GM19239 (cell line): ENCODE measurements at places on chromosomes 16 and 17.
A peak's percentile ranks its signal among the peaks of the same experiment; 100 is the strongest.

- DNase-seq: no peak
These were observed 8.7 kb downstream of the THRA start for GRCh38 chr17:40071313-40072039.

- DNase-seq: no peak
These were observed 102.6 kb downstream of the WSCD1 start for GRCh38 chr17:6172642-6173330.

- DNase-seq: no peak
These were observed 11.2 kb upstream of the TRIM25 start for GRCh38 chr17:56925088-56925487.

DNA sequence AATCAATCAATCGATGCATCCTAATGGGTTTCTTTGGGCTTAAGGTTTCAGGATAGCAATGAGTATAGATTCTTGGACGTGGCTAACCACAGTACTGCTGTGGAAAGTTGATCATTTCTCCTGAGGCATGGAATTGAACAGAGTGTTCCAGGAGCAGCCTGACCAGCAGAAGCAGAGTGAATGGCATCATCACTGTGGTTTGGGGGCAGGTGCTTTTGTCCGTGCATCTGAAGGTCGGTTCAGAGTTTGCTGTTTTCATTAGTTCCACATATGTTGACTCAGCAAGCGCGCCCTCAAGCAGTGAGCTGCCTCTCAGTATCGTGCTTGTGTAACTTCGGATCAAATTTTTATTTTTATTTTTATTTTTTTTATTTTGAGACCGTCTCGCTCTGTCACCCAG, 24.9 kb downstream of the KIAA0513 start:
- DNase-seq: no peak

- DNase-seq: no peak
These were observed 1738.2 kb downstream of the TP53TG3F start for GRCh38 chr16:35197656-35198055.

- DNase-seq: no peak
These were observed 416 bp downstream of the METTL26 start for GRCh38 chr16:635573-636205.

- DNase-seq: no peak
These were observed 104.3 kb upstream of the HLF start for GRCh38 chr17:55160501-55160900.

GRCh38 chr17:74870512-74870911, 2.3 kb downstream of the FDXR start:
- DNase-seq: no peak

- no peak for DNase-seq
These were observed 13.5 kb downstream of the CDIPT start for GRCh38 chr16:29849505-29849904.

- no peak for DNase-seq
These were observed 10.0 kb downstream of the SPOP start for GRCh38 chr17:49667854-49668253.

DNA sequence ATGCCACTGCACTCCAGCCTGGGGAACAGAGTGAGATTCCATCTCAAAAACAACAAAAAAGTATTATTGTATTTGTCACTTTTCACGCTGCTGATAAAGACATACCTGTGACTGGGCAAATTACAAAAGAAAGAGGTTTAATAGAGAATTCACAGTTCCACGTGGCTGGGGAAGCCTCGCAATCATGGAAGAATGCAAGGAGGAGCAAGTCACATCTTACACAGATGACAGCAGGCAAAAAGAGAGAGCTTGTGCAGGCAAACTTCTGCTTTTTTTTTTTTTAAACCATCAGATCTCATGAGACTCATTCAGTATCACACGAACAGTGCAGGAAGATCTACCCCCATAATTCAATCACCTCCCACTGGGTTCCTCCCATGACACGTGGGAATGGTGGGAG, 41.5 kb upstream of the ETV4 start:
- no peak for DNase-seq

DNA sequence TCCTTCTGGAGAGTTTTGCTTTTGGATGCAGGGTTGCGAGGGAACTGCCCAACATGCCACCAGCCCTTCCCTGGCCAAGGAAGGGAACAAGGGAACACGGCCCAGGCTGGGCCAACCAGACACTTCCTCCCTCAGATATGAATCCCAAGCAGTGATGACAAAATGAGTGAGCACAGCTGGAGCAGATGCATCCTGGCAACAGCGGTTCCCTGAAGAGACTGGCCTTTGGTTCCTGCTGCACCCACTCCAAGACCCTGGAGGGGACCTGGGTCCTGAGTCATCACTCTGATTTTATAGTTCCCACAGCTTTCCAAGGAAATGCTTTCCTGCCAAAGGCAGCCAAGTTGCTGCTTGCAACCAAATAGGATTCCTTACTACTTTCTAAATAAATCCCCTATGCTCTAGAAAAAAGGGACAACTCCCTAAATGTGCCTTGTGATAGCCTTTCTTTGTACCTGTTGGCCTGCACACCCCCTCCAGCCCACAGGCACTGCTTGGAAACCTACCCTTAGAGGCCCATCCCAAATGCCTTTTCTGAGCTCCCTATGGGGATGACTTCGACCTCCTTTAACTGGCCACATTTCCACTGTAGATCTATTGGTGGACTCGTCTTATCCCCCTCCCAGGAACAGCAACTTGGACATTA, 5.3 kb downstream of the ST3GAL2 start:
- no peak for DNase-seq

DNA sequence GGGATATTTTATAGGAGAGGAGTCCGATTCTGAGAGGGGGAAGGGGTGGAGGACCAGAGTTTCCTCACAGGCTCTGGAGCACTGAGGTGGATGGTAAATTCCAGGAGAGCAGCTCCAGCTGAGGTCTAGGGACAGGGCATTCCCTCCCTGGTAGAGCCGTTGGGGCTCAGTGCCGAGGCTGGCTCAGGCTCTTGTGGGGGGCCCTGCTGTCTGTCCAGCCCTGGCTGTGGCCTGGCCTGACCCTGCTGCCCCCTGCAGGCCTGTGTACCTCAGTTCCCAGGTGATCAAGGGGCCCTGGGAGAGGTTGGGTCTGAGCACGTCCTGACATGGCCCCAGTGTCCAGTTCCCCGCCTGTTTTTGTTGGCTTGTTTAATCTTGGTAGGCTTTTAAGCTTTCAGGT, 16.8 kb downstream of the ZNF750 start:
- no peak for DNase-seq

GRCh38 chr17:60993497-60993896, 315.8 kb downstream of the BCAS3 start:
- no peak for DNase-seq

- DNase-seq: no peak
These were observed 108.3 kb downstream of the YPEL2 start for GRCh38 chr17:59439741-59440211.

DNA sequence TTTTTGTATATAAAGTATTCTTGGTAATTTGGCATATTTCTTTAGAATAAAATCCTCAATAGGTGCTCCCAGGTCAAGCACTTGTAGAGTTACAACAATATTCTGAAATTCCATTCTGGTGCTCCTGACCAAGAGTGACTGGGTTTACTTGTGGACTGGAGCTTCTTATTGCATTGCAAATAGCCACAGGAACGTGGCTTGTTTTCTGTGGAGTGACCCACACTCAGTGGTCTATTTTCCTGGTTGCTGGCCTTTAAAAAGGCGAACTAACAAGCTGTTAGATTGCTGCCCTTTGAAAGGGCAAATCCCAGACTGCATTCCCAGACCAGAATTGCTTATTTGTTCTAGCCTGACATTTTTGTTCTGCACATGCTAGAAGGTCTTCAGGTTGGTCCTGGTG, 658.8 kb upstream of the GOT2 start:
- DNase-seq: no peak

- no peak for DNase-seq
These were observed 2.6 kb upstream of the KRT36 start for GRCh38 chr17:41492351-41492750.

DNA sequence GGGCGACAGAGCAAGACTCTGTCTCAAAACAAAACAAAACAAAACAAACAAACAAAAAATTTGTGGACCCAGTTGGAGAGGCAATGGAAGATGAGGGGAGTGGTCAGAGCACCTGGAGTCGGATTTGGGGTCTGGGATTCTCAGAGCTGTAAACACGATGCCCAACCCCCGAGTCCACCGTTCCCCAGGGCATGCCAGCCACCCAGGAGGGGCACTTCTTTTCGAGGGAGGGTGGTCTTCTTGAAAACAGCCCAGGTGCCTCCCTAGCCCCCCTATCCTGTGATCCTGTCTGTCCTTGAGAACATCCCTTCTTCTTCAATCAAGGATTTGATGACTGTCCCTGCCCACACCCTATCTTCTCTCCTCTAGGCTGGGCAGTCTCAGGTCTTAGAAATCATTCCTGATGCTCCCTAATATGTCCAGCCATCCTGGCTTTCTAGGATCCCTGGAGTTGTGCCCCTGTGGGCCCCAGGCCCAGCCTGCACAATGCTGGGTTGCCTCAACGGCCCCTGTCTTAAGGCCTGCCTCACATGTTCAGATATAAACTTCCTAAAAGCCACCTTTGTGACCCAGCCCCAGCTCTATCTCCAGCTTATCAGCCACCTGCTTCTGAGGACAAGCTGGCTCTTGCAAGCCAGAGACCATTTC, 3.1 kb upstream of the SLC13A2 start:
- DNase-seq: no peak

- no peak for DNase-seq
These were observed 522 bp downstream of the NAGS start for GRCh38 chr17:44004761-44005526.

DNA sequence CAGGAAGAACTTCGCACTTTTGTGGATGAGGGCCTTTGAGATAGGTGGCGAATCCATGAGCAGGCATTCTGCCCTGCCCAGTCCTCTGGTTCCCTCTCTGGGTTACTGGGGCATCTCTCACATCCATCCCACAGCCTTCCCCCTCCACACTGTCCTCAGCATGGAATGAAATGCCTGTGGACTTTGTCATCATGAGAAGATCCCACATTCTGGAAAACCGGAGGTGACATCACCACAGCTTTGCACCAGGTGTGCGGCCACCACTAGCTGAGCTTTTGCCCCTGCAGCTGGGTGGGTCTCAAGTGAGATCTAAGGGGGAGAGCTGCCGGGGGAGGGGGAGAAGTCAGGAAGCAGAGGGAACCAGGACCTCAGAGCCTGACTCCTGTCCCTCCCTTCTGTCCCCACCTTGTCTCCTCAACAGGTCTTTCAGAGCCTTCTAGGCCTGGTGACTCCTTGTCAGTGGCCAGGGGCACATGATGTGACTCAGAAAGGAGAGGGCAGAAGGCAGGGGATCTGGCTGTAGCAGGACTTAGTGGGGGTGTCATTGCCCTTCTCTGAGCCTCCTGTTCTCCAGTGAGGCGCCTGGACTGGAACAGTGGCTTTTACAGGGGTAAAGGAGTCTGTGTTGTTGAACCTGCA, 40.0 kb upstream of the DLX4 start:
- no peak for DNase-seq

GRCh38 chr17:3594051-3594800, 15.0 kb downstream of the TRPV1 start:
- no peak for DNase-seq

GRCh38 chr16:20507280-20507679, 56.0 kb downstream of the ACSM2A start:
- no peak for DNase-seq

- DNase-seq: peak; percentile 94
These were observed at the start of gene ALG1 for GRCh38 chr16:5071681-5072333. Gene ALG1, plus strand, starts transcription at chr16:5071843. Its CDS starts 7 bp downstream, at chr16:5071850.

DNA sequence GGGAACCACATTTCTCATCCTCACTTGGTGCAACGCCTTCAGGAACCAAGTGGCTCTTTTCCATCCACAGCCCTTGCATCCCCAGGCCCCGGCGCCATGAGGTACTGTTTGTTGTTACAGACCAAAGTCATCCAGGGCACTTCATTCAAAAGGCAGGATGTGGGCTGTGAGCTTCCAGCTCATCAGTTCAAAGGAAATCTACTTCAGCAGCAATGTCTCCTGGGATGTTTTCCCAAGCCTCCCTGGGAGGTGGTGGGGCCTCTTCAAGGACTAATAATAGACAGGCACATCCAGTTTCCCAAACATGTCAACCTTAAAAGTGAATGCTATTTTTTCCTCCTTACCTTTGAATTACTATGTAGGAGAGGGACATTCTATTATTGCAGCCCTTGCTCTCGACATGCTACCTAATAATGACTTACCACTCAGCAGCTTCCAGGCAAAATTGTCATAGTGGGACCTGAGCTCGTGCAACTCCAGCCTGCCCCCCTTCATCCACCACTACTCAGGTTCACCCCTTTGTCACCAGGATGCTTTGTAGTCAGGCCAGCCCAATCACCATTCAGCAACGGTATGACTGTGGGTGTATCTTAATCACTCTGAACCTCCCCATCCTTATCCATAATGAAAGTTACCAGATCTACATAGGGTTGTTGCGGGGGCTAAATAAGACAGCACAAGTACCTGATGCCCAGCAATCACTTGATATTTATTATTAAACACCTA, 1.7 kb upstream of the PRKCB start:
- no peak for DNase-seq

GRCh38 chr16:48011878-48012658, 143.7 kb downstream of the ABCC12 start:
- DNase-seq: no peak

DNA sequence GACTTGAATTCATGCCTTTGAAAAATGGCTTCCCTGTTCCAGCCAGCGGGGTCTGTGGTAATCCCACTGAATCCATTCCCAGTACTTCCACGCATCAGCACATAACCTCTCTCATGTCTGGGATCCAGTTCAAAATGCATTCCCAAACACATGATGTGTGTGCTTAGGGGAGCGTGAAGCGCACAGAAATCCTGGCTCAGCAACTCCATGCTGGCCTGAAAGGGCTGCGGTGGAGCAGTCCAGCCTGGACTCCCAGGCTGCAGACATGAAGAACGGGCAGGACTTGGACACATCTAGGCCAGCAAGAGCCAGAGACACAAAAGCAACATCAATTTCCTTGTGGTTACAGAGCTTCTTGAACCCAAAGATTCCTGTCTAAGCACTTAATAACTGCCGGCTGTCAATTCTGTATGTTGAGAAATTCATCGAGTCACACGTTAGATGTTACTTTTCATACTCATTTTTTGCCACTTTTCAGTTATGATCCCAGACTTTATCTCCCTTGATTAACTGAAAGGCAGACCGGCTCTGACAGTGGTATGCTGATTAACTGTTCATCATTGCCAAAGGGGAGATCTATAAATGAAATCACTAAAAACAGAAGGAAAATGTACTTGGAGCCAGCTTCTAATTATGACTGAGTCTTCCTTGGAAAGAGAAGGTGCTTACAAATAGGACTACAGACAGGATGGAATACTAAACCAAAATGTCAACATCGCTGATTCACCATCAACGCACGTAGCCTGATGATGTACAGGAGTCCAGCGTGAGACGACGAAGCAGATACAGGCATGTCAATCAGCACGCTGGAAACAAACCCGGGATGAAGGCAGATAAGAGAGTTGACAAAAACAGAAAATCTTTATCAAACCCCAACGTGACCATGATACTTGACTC, 23.0 kb downstream of the NSMCE1 start:
- DNase-seq: no peak
